Brain microvascular endothelial cell (primary cell): ENCODE measurements at places on chromosomes 3 and 15.

GRCh38 chr3:52563984-52564383 is 27.6 kb downstream of the UQCC5 start:
- DNase-seq, result no peak

DNA sequence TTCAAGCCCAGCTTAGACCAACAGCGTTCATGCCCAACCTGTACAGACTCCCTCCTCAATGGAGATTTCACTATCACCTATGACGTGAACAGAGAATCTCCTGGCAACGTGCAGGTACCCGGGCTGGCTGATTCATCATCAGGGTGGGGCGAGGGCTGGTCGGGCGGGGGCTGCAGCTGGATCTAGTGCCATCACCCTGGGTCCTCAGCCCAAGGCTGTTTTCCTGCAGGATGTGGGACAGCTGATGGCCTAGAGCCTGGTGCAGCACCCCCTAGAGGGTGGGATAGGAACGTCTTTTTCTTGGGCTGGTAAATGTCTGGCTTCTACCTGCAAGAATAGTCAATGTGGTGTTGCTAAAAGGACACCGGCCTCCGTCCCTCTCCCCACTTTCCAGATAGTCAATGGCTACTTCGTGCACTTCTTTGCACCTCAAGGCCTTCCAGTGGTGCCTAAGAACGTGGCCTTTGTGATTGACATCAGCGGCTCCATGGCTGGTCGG is 4.4 kb downstream of the ITIH3 start:
- DNase-seq, result no peak

DNA sequence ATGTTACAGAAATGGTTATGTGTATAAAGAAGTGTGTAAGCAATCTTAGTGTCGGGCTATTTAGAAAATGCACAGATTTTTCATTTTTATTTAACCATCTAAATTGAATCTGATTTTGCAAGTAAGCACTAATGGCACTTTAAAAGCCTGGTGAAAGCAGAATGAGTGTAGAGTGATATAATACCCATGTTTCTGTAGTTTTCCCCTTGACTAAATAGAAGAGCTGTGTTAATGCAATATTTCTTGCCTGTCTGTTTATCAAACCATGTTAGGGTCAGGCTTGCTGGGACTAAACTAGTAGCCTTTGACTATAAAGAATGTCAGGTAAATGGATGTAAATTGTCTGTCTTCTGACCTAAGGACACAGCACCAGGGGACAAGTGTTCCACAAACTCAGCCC is 714.0 kb downstream of the CADM2 start:
- no peak for DNase-seq

DNA sequence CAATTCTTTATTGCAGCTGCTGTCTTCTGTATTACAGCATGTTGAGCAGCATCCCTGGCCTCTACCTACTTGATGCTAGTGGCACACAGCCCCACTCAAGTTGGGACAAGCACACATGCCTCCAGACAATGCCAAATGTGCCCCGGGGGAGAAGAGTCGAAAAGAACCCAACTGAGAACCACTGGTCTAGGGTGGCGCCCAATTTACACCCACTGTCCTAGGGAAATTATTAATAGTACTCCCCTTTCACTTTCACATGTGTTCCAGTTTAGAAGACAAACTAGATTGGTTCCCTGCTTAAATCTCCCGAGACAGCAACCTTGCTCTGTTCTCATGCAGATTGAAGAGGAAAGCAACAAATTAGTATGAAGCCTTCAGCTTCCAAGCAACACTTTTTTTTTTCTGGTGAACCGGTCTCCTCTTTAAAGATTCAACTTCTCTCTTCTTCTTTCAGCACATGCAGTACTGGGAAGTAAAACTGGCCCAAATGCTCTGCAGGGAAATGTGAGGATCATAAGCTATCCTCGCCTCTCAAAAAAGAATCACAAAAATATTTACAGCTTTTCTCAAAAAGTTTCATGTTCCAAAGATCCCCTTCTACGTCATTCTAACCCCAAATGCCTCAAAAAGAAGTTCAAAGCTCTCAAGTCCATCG is 823.9 kb upstream of the CFAP20DC start:
- DNase-seq, result no peak

GRCh38 chr3:38284756-38285150 is 2.7 kb downstream of the SLC22A14 start:
- DNase-seq, result no peak

GRCh38 chr15:69415381-69415780 is 1.2 kb downstream of the KIF23 start:
- DNase-seq, result no peak
